ENCODE measurements at places on chromosomes 6 and 20.

GRCh38 chr6:72742001-72742673 is 120.3 kb downstream of the KCNQ5 start:
- no peak for DNase-seq

GRCh38 chr6:161921602-161922395 is 647.9 kb upstream of the AGPAT4 start:
- DNase-seq = peak; percentile 65

DNA sequence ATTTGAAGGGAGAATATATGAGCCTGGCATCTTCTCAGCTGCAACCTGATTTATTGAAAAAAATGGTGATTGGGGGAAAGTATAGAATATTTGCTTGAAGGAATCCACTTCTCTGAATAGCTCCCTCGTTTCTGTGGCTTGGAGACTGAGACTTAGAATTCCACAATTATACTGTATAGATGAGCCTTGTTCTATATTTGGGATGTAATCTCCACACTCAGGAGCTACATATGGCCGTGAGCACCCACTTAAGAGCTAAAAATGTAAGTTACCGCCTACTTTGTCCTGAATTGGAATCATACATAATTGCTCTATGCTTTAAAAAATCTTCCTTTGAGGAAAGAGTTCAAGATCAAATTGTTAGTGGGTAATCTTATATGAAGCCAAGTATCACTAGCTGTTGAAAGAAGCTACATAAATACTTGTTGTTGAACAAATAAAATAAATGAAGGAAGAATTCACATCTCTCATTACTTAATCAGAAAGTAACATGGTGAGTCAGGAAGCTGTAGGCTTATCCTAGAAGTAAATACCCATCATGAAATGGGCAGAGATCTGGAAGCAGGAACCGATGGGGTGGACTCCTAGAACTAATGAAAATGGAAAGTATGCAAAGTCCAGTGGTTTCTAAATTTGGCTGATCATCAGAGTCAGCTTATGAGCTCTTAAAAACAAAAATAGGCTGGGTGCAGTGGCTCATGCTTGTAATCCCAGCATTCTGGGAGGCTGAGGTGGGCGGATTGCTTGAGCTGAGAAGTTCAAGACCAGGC is 254.3 kb downstream of the SOX4 start:
- DNase-seq = no peak

GRCh38 chr6:128327890-128328289 is 192.5 kb downstream of the PTPRK start:
- DNase-seq = no peak

GRCh38 chr6:105320765-105321164 is 82.1 kb downstream of the PREP start:
- DNase-seq = no peak

- DNase-seq = no peak
Observed at GRCh38 chr6:107221519-107221918, 106.2 kb upstream of the BEND3 start.
